ENCODE measurements at places on chromosomes 13 and 19.
A peak's percentile ranks its signal among the peaks of the same experiment; 100 is the strongest.

- DNase-seq = no peak
Measured at GRCh38 chr19:46742926-46743480, 2.9 kb upstream of the FKRP start.

DNA sequence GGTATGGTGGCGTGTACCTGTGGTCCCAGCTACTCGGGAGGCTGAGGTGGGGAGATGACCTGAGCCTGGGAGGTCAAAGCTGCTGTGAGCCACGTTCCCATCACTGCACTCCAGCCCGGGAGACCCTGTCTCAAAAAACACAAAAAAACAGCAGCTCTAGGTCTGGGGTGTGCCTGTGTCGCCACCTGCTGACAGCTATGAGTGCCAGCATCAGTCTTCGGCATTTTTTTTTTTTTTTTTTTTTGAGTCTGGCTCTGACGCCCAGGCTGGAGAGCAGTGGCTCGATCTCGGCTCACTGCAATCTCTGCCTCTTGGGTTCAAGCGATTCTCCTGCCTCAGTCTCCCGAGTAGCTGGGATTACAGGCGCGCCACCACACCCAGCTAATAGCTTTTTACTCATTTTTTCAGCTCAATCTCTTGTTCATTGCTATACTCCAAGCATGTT is 10.1 kb downstream of the AP2S1 start:
- peak; percentile 28 for DNase-seq

DNA sequence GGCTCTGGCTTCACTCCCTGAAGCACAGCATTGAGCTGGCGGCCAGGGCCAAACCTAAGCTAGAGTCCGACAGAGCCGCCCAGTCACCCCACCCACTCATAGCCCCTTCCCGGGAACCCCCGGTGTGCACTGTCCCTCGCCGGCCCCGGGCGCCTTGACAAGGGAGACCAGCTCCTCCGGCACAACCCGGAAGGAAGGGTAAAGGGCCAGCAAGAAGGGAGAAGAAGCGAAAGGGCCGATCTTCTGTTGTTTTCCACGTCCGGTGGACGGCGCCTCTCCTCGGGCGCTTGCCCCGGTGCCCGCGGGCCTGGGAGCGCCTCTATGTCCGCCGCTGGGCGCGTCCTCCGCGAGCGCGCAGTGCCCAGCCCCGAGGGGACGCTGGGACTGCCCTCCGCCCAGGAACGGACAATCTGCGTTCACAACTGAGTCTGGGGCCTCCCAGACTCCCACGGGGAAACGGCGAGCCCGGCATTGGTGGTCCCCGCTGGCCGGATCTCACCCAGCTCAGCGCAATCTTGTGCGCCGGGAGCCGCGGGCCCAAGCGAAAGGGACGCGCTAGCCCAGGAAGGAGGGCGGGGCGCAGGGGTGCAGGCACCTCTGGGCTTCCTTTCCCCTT is 172.5 kb upstream of the MIR17HG start:
- DNase-seq = no peak

DNA sequence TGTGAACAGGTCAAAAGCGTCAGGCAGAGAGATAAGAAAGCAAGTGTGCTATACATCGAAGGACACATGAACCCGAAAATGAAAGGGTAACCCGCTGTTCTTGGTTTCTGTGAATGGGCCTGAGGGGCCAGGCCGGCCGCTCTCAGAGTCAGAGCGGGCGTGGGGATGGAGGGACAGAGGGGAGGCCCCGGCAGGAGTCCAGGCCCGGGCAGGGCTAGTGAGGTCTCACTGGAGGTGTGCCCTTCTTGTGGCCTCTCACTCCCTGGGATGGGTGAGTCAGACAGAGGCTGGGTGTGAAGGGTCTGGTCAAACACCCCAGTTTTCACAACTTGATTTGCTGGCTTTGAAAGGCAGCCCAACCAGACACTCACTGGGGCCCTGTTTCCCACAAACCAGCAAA is 17.4 kb upstream of the NDUFS7 start:
- no peak for DNase-seq

DNA sequence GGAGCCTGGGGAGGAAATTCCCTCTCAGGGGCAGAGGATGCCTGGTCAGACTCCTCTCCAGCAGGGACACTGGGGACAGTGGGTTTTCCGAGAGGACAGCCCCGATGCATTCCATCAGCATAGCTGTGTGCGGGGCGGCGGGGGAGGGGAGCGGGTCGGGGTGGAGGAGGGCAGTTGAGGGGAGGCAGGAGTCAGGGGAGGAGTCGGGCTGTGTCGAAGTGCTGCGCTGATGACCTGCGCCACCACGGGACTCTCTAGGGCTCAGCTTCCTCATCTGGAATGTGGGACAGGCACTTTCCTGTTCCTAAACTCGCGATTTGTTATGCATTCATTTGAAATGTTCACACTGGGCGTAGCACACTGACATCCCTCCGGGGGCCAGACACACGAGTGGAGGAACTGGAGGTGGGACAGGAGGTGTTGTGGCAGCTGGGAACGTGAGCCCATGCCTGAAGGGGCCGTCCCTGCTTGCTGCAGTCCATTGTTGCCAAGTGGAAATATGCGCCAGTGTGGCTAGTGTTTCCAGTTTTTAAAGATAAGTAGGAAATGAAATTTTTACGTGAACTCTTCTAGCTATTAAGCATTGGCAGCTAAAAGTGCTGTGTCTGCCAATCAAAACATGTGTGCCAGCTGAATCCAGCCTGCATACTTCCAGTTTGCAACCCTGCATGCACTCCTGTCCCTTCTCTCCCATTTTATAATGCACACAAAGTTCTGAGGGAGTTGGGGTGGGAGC is 43.3 kb downstream of the FLT1 start:
- DNase-seq = no peak

GRCh38 chr13:109121826-109122225 is 492.4 kb downstream of the MYO16 start:
- DNase-seq = no peak

- no peak for DNase-seq
Measured at GRCh38 chr19:18576383-18576782, 4.7 kb downstream of the UBA52 start.

DNA sequence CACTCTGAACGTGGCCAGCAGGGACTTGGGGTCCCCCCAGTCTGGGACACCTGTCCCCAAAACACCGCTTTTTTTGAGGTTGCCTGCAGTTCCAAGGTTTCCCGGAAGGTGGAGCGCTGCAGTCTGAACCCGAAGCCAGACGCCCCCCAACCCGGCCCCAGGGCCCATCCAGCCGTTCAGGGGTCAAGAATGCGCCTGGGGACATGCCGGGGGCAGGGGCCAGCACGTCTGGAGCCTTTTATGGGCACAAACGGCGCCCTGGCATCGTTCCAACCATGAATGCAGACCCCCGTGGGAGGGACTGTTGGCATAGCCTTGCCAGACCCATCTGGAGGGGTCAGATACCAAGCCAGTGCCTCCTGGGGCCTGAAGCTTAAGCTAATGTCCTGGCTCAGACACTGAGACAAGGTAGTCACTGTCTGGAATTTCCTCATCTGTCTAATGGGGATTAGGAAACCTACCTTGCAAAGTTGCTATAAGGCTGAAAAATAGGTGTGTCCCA is 6.9 kb downstream of the S1PR5 start:
- no peak for DNase-seq

GRCh38 chr19:41859213-41859617 is 840 bp upstream of the RPS19 start:
- DNase-seq = no peak

GRCh38 chr19:18098891-18099622 is 1.5 kb downstream of the MAST3 start:
- no peak for DNase-seq

- DNase-seq = no peak
Measured at GRCh38 chr19:10122045-10122444, 2.3 kb upstream of the EIF3G start.

GRCh38 chr19:17610384-17610783 is 54.9 kb downstream of the COLGALT1 start:
- no peak for DNase-seq

GRCh38 chr13:111944171-111944583 is 122.8 kb upstream of the SOX1 start:
- no peak for DNase-seq

DNA sequence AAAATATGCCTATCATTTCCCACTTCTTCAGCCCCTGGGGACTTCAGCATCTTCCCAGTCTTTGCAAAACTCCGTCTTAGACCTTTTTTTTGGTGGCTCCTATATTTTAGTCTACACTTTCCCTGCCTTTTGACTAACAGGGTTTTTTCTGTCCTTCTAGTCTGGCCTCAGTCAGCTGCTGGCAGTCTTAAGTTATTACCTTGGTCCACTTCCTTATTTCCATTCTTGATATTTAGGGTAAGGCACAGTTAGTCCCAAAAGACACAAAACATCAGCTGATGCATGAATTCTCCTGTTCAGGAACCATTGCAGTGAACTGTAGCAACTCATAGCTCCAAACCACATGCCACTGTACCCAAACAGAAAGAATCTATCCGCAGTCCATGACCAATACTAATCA is 234.6 kb upstream of the RFC3 start:
- no peak for DNase-seq

GRCh38 chr13:41017817-41018601 is 1.1 kb downstream of the ELF1 start:
- DNase-seq = no peak

GRCh38 chr13:36796052-36796451 is 23.0 kb upstream of the RFXAP start:
- DNase-seq = no peak

GRCh38 chr19:49555600-49556411 is 24.6 kb downstream of the NOSIP start:
- no peak for DNase-seq

DNA sequence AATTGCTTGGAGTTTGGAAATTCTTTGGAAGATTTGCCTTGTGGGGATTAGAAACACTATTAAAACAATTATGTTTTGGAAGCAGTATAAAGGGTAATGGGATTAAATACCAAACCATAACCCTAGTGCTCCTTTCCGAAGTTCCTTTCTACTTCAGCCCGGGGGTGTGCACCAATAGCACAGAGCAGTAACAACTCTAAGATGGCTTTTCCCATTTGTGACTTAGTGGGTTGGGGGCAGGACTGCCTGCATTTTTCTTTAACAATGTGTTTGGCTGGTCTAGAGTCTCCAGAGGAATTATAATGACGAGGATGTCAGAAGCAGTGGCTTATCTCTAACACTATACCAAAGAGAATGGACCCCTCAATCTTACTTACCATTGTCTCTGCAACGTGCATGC is 11.9 kb upstream of the IL17D start:
- DNase-seq = no peak

GRCh38 chr13:89380101-89380500 is 1708.9 kb downstream of the SLITRK5 start:
- DNase-seq = no peak

DNA sequence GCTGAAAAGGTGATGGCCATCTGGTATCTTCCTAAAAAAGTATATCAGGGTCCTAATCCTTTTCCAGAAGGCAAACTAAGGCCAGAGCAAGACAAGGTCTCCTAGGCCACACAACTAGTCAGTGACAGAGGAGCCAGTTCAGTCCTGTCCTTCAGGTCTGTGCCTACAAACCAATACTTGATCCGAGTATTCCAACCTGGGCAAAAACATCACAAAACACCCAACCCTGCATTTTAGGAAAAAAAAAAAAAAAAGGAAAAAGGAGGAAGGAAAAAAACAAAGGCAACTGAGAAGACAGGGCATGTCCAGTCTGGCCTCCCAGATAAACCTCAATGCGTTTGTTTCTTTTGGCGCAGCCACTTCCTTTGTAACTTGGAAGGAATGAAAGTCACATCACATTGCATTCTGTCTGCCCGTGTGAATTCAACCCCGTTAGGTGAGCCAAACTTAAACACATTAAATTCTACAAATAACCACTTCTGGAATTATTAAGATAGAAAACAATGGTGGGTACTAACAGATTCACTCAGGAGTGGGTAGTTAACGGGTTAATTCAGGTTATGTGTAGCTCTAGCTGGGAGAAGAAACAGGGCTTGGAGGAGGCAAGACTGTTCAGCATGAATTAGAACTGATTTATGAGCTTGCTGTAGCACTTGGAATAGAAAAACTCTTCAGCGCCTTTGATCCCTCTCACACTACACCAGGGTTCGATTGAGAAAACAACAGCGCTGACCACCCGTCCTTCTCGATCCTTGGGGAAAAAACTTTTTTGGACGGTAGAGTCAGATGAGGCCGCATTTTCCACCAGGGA is 43.0 kb upstream of the HNRNPA1L2 start:
- no peak for DNase-seq
